Omental fat pad (tissue), 4 donors: ENCODE measurements at places on chromosomes 6 and 20. TPM values are rescaled to one million over a fixed set of nuclear protein-coding genes. Genes with fewer than 3 reads are reported as not detected.

Gene SOX4
- 12.1 TPM for total RNA-seq

DNA sequence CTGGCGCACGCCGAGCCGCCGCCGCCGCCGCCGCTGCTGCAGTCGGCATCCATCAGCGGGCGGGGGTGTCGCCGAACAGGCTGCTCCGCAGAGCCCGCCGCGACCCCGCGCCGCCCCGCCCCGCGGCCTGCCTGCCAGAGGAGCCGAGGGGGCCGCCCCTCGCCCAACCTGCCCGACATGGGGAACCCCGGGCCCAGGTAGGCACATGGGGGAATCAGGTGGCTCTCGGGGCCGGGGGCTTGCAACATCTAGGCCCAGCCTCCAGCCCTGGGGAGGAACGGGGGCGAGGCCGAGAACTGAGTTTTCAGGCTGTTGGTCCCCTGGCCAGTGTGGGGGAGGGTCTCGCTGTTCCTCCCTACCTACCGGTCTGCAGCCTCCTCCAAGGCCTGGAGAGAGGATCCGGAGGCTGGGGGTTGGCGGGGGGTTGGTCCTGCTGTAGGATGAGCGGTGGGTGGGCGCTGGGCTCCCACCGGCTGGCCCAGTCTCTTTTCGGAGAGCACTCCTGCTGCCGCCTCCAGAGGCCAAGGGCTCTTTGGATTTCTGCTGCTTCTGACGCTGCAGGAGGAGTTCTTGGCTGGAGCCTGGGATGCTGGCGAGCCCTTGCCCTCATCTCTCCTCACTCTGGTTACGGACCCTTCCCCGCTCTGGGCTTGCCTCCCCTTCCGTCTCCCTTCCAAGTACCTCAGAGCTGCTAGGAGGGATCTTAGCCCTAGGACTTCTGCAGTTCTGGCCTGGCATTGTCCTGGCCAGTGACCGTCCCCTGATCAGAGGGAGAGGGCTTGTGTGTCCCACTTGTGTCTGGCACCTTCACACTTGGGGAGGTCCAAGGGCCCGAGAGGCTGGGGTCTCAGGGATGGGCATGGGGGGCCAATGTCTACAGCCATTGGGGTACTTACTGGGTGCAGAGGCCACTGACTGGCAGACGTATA lies at the start of gene EPB41L1:
Gene EPB41L1 (plus strand): TSS at position 41 of the 929 bp plus-strand sequence. CDS start 19,038 bp downstream, outside the sequence.
- no peak for DNase-seq

- no peak for DNase-seq
Observed at GRCh38 chr6:81144346-81144745, 608.1 kb downstream of the TENT5A start.

GRCh38 chr20:60764771-60765170 lies 487.3 kb upstream of the CDH4 start:
- DNase-seq = no peak
